ENCODE measurements at places on chromosomes 3 and 15.

DNA sequence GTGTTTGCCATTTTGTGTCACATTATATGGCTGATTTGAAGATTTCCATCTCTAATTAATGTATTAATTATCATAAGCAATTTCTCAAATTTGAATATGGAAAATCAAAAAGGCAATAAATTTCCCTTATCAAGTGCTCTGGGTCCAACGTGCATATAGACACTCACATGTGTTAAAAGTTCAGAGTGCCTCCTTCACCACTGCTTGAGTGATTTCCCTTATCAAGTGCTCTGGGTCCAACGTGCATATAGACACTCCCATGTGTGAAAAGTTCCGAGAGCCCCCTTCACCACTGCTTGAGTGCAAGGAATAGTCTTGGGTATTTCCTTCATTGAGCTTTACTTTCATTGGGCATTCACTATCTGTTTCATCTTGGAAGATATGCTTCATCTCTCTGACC is 421.0 kb upstream of the ZNF717 start:
- no peak for DNase-seq

- DNase-seq = no peak
These were observed 94.6 kb downstream of the ZPLD1 start for GRCh38 chr3:102529452-102529851.

DNA sequence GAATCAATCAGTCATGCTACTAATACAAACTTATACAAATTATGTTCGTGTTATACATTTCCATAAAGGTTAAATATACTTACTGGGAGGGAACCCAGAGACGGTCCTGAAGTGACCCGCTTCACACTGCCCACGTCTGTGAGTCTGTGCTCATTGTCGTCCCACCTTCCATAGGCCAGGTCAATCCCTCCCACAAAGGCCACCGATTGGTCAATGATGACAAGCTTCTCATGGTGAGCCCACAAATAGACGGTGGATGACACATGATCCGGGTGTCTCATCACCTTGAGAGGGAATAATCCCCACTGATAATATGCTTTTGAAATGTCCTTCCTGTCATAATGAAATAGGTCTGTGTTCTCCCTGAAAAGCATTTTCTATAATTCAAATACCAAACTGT is 121.7 kb downstream of the PLD1 start:
- no peak for DNase-seq

- peak; percentile 48 for DNase-seq
These were observed 20.5 kb downstream of the WDR73 start for GRCh38 chr15:84633311-84634227.

DNA sequence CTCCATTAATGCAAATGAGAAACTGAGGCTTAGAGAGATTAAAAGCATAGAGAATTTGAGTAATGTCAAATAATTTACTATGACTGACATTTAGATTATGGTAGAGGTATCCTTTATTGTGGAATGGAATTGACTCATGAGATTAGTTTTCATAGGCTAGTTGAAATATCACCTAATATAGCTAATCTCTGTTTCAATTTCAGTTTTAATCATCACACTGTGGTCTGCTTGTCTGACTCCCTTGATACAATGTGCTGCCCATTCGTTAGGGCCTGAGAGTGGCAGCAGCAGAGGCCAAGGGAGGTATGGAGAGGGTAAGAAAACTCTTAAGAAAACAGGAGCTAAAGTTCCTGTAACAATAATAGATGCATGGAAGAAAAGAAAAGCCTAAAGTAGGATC is 13.2 kb upstream of the ZBTB20 start:
- DNase-seq = no peak
